CD4-positive, alpha-beta T cell treated with Interleukin-10 for 1 hour (primary cell): ENCODE measurements at places on chromosomes 2 and 18.

DNA sequence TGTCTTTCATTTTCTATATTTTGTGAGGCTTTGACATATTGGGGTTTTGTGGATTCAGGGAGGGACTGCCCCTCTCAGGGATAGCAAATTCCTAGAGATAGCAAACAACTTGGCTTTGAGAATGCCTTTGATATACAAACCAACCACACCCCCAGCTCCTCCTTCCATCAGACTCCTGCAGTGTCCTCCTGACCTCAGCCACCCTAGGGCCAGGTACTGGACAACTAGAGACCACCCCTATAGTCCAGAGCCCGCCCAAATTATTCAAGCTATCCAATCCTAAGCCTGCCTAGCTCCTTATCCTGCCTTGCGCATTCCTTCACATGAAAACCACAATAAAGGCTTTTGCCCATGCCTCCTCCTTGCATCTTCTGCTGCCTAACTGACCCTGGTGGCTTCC lies 22.9 kb upstream of the STAM2 start:
- DNase-seq = no peak

DNA sequence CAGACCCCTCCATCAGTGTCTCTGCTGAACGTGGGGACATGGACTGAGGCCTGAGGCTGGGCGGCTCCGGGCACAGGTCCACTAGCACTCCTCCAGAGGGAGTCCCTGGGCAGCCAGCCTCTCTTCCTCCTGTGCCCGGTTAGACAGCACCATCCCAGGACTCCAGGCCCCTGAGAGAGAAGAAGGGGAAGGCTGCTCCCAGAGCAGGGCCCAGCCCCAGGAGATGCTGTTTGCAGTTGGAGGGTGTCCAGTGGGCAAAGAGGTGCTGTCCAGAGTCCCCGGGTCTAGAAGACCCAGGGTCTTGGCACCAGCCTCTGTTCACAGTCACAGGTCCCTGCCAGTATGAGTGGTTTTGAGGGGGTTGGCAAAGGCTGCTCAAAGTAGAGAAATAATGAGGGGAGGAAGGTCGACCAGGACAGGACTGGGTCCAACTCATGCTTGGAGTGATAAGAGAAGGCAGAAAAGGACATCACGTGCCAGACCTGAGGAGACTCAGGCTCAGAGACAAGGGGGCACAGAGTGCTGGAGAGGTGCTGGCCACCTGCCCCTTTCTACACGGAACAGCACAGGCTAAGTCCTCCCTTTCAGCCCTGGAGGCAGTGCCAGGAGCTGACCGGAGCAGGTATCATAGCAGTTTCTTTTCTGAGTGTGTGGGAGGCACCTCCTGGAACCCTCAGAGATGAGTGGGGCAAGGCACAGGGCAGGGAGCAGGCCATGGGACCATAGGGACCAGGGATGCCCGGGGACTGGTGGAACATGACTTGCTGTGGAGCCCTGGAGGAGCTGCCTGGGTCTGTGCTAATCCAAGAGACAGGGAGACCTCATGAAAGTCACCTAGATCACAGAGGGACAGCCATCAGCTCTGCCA lies 21.1 kb downstream of the CRACDL start:
- DNase-seq = no peak

DNA sequence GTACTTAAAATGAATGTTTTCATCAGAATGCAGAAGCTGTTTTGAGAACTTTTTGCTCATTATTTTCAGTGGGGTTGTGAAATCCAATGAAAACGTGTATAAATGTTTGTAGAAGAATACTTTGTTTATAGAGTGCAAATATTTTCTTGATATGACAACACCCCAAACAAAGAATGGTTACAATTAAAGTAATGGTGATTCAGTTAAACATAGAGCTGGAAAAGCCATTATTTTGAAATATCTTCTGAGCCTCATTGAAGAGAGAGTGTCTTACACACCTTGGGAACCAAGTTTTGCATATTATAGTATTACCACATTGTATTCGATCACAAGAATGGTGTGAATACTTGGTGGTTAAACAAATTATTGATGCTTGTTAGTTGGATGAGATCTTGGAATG lies 48.7 kb downstream of the SPTBN1 start:
- no peak for DNase-seq

- DNase-seq = no peak
Observed at GRCh38 chr18:60246606-60247005, 126.0 kb downstream of the MC4R start.

DNA sequence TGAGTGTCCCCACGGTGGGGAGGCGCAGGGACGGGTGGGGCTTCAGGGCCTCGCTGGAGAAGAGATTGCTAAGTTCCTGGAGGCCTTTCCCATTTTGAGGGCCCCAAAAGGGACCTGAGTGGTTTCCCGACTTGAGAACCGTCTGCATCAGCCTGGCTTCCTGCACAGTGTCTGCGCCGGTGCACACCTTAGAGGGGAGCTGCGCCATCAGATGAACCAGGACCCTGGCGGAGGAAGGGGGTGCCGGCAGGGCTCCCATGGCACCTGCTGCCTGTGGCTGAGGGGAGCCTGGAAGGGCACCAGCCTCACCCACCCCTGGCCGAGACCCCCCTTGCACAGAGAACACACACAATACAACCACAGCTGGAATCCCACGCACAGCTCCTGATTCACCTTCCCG lies 465.1 kb upstream of the MYT1L start:
- no peak for DNase-seq
